ENCODE measurements at places on chromosomes 16 and 17.
A peak's percentile ranks its signal among the peaks of the same experiment; 100 is the strongest.

DNA sequence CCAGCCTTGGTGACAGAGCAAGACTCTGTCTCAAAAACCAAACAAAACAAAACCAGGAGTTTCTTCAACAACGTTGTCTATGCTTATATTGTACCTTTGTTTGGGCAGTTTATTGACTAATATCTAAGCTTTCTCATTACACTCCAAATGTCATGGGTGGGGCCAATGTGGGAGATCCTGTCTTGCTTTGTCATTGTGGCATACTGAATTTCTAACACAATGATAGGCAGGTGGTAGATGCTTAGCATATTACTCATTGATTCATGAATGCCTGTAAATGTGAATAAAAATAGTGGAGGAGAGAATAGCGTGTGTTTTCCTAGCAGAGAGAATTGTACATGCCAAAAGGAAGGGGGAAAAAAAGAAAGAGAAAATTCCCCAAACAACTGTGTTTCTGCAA is 802.5 kb upstream of the EEF2KMT start:
- DNase-seq, result no peak

GRCh38 chr17:48382989-48383388 is 47.0 kb downstream of the SKAP1 start:
- no peak for DNase-seq

- DNase-seq, result no peak
Observed at GRCh38 chr16:66703406-66704215, 7.1 kb upstream of the CMTM4 start.

- DNase-seq, result no peak
Observed at GRCh38 chr16:71217506-71217905, 13.0 kb downstream of the HYDIN start.

GRCh38 chr16:86086471-86086870 is 187.5 kb downstream of the IRF8 start:
- DNase-seq, result no peak

DNA sequence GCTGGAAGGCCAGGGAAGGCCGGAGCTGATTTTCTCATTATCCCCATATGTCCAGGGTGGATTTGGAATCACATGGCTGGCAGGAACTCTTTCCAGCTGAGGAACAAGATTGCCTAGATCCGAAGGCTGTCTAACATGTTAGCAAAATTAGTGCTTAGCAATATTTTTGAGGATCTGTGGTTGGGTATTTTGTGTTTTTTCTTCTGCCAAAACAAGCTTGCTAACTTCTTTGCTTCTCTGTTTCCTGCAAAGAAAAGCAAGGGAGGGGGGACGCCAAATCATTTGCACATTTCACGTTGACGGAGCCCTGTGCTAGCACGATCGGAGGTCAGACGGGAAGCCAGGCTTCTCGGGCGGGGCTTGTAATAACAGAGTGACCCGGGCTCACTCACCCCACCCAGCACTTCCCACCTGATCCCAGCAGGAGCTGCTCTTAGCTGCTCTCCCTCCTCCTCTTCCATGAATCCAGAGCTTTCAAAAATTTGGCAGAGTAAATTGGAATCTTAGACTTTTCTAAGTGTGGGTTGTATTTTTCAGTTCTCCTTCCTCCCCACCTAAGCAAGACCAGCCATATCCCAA is 33.3 kb upstream of the FOXF1 start:
- DNase-seq, result no peak

DNA sequence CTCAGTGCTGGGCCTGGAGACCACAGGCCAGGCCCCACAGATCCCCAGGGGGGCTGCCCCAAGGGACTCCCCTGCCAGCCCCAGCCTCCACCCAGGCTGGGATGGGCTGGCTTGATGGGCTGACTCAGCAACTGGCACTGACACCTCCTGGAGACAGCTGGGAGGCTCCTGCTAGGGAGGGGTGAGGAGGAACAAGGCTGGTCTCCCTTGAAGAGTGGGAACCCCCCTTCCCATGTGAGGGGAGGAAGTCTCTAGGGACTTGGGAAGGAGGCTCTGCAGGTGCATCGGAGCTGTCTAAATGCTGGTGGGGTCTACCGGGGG is 10.4 kb downstream of the NHERF1 start:
- DNase-seq, result peak; percentile 27

DNA sequence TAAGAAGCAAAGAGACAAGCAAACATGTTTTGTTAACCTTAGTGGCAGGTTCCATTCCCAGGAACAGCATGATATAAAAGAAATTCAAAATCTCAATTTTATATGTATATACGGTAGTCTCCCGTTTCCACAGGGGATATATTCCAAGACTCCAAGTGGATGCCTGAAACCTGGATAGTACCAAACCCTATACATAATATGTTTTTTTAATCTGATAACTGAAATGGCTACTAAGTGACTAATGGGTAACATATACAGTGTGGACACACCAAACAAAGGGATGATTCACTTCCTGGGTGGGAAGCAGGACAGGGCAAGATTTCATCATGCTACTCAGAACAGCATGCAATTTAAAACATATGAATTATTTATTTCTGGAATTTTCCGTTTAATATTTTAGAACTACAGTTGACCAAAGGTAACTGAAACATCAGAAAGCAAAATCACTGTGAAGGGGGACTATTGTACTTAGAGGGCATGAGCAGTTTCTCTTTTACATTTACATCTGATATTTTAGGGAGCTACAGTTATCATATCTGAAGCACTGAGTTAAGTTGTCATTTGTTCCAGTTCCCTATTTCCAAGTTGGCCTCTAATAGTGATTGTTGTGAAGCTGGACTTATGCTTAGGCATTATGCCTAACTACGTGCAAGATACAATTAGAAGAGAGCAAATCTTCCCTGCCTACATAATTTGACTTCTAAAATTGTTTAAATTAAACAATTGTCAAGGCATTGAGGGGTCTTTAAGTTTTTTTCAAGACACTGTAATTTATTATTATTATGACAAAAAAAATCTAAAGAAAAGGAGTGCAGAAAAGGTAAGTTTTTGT is 34.1 kb upstream of the ABCA6 start:
- peak; percentile 79 for DNase-seq

DNA sequence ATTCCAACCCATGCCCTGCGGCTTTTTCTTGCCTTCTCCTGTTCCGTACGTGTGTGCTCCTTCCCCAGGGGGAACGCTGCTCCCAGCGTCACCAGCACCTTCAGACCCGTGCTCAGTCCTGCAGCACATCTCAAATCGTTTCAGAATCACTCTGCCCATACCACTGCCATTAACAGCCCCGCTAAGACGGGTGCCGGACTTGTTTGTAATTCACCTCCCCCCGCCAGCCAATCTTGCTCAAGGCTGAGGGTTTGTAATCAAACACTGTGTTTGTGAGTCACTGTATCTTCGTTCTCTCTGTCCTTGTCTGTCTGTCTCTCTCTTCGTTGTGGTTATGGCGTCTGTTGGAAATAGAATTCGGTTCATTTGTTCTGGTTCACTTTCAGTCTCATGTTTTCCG is 17.3 kb downstream of the CARD14 start:
- DNase-seq, result peak; percentile 39

DNA sequence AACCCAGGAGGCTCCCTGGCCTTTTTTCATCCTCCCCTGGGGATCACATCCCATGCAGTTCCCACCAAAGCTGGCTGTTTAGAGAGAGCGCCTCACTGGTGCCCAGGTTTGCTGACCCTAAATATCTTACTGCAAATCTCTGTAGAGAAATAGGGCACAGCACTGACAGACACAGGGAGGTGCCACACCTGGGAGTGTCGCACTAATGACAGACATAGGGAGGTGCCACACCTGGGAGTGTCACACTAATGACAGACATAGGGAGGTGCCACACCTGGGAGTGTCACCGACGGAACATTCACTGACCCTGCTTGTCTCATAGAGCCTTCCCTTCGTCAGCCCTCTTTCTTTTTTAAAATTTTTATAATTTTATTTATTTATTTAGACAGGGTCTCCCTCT is 25.6 kb downstream of the UNK start:
- DNase-seq, result no peak

GRCh38 chr17:13759518-13760335 is 158.0 kb upstream of the HS3ST3A1 start:
- no peak for DNase-seq

DNA sequence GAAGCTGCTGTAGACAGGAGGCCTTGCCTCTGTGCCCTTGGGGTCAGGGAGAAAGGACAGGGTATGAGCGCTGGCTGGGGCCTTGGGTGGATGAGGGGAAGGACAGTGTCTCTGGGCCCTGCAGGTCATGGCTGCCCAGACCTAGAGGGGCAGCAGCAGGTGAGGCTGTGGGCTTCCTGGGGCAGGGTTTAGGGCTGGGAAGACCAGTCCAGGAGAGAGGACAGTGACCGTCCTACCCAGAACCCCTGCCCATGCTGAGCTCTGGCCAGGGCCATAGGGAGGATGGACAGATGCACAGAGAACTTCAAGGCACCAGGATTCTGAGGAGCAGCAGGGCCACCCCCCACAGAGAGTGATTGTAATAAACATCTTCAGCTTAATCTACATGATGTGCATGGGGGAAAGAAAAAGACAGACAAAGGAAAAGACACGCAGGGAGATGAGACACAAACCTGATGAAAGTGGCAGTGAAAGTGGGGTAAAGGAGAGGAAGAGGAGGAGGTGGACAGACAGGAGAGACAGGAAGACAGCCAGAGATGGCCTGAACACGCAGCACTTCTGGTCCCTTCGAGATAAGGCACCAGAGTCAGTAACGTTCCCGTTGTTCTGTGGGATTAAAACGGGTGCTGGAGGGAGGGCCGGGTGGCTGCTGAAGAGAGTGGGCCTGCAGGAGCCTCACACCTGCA is 17.5 kb downstream of the FLOT2 start:
- no peak for DNase-seq

DNA sequence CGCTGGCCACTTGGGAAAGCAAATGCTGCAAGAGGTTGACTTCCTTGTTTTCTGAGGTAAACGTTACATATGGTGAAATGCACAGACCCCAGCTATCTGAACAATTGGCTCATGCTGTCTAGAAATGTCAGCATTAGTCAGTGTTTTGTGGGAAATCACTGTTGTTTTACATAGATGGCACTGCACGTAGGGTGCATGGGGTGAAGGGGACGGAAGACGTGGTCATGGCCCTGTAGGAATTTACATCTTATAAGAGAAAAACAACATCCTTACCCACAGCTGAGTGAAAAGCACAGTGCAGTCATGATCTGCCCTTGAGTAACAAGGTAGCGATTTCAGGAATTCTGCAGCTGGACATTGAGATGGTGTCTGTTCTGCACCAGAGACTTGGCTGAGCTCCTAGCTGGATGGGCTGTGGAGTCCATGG is 15.2 kb downstream of the RPTOR start:
- DNase-seq, result peak; percentile 88

DNA sequence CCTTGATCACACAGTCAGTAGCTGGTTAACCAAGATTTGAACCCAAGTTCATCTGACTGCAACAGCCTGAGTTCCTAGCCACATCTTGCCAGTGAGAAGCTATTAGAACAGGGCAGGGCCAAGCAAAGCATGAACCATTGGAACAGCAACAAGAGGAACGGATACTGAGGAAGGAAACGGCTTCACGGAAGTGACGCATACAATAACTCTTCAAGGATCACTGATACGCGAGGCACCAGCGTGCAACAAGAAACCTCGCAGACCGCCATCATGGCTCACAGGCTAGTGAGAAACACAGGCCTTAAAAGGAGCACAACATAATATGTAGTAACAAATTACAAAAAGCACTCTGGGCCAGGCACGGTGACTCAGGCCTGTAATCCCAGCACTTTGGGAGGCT is 114.9 kb downstream of the CDYL2 start:
- no peak for DNase-seq

GRCh38 chr17:4475463-4475862 is 23.2 kb upstream of the SPNS2 start:
- DNase-seq, result no peak

- DNase-seq, result peak; percentile 51
Observed at GRCh38 chr17:49193513-49194296, 16.7 kb downstream of the GNGT2 start.

DNA sequence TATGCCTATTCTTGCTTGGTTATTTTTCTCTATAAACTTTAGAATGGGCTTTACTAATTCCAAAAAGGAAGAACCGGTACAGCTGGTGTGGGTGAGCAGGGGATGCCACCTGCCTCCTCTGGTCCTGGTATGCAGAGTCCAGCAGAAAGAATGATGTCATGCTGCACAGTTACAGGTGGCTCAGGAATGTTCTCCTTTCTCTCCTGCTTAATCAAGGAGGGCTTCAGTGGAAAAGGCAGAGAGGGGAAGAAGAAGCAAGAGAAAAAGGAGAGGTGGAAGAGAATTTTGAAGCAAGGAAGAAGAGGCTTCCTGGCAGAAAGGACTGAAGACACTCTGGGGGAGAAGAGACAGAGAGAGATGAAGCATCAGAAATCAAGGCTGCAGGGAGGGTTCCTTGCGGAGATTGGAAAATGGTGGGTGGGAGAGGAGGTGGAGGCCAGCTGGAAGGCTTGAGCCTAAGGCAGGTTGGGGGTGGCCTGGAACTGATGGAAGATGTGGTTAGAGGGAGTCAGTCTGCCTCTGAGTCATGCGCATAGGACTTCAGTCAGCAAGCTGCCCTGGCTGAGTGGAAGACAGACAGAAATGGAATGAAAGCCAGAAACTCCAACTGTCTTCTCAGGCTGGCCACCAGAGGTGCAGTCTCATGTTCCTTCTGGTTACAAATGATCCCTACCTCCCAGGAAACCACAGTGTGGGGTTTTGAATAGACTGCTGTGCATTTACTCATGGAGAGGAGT is 64.6 kb upstream of the CRHR1 start:
- peak; percentile 74 for DNase-seq

GRCh38 chr16:27859020-27859419 is 204.5 kb downstream of the GSG1L start:
- no peak for DNase-seq

GRCh38 chr17:30222251-30222650 is 13.2 kb downstream of the SLC6A4 start:
- no peak for DNase-seq

DNA sequence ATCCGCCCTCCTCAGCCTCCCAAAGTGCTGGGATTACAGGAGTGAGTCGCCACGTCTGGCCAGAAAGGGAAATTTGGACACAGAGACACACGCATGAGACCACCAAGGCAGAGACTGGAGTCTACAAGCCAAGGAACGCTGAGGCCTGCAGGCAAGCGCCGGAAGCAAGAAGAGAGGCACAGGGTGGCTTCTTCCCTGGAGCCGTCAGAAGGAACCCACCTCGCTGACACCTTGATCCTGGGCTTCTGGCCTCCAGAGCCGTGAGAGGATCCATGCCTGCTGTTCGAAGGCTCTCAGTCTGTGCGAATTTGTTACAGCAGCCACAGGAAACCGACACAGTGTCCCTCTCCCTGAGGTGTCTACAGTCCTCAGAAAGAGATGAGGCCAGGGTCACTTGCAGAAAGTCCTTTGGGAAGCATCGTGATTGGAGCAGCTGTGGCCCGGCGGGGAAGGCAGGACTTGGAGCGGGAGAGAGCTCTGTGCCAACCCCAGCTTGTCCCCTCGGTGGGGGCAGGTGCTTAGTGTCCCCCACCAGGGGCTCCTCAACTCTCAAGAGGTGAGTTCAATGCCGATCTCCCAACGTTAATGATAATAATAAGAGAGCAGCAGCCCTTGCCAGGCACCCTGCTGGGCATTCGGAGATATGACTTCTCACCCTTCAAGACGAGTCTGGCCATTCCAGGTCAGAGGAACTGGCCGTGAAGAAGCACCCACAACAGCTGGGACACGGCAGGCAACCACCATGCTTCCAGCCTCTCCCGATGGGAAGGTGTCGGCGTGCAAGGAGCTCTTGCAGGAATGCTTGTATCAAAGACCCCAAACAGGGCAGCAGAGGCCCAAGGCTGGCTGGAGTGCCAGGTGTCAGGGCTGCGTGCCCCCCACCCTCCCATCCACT is 68.4 kb upstream of the TNRC6C start:
- no peak for DNase-seq

Data from IMR-90 (cell line).